ENCODE measurements at places on chromosomes 6 and 20.

- DNase-seq: no peak
Observed at GRCh38 chr20:51758978-51759544, 9.1 kb downstream of the ATP9A start.

DNA sequence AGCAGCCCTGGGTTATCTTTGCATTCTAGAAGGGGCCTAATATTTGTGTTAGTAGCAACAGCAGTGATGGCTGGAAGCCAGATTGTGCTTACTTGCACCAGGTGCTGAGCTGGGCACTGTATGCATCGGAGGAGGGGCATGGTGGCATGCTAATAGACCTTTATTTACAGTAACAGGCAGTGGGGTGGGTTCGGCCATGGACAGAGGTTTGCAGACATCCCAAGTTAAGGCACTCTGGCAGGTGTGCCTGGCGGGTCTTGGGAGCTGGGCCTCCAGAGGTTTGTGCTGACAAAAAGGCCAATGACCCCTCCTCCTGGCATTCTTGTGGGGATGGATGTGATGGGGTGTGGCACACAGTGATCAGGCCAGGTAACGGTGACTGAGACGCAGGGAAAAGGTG lies 39.0 kb upstream of the CD93 start:
- no peak for DNase-seq

DNA sequence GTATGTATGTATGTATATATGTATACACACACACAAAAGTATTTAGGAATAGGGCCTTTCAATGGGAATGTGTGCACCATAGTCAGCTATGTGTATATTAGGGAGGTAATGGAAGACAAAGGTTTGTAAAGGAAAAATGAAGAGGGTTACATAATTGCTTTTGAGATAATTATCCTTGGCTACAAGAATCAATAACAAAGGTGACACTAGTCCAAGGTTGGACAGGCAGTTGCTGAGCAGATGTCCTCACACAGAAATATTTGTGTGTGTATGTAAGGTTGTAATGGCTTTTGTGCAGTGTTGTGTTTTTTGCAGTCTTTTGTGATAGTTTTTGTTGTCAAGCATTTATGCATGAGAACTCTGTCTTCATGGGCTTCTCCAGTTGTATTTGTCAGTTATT lies 157.9 kb upstream of the MARCKS start:
- DNase-seq: no peak

- DNase-seq: no peak
Observed at GRCh38 chr6:134621858-134622257, 303.9 kb upstream of the SGK1 start.

- DNase-seq: no peak
Observed at GRCh38 chr6:134980846-134981245, 30.9 kb upstream of the ALDH8A1 start.

GRCh38 chr6:89542866-89543265 lies 95.7 kb downstream of the LYRM2 start:
- no peak for DNase-seq

GRCh38 chr20:38201356-38201755 lies 36.3 kb upstream of the TGM2 start:
- no peak for DNase-seq

GRCh38 chr6:36984581-36985416 lies 1.2 kb downstream of the MTCH1 start:
- DNase-seq: no peak

GRCh38 chr6:5504078-5504477 lies 242.8 kb downstream of the FARS2 start:
- DNase-seq: no peak

- DNase-seq: no peak
Observed at GRCh38 chr20:57849121-57849520, 139.3 kb upstream of the PMEPA1 start.

DNA sequence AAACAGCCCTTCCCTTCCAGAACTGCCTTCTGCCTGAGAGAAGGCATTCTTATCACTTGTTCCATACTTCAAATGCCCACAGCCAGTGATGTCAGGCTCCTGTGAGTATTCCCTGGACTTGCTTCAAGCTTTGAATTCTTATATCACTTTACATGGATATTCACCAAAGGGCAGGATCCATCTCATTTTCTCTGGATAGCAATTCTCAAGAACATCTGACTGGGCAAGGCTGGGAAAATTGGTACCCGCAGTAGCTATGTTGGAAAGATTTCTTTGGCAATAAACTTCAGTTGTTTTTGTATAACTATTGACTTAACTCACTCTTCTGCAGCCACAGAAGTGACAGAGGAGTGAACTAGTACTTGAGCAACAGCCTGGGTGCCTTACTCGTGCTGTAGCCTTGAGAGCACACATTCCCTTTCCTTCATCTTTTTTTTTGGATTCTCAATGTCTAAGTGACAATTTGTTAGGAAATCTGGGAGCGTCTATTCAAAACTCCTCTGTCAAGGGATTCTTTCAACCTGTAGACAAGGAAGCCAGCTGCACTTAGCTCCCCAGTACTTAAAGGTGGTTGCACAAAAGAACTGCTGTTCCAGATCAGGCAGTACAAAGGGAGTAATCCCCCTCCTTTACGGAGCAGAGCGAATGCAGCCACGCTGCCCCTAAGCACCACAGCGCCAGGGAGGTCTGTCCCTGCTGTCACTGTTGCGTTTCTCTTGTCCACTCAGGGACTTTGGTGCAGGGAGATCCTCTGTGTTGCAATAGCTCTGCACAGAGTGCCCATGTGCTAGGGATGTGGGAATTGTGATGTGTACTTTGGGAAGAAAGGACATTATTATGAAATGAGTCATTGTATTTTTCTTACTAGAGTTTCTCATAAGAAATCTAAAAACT lies 69.6 kb downstream of the JAG1 start:
- no peak for DNase-seq

- no peak for DNase-seq
Observed at GRCh38 chr6:36907781-36908180, 22.0 kb downstream of the C6orf89 start.

DNA sequence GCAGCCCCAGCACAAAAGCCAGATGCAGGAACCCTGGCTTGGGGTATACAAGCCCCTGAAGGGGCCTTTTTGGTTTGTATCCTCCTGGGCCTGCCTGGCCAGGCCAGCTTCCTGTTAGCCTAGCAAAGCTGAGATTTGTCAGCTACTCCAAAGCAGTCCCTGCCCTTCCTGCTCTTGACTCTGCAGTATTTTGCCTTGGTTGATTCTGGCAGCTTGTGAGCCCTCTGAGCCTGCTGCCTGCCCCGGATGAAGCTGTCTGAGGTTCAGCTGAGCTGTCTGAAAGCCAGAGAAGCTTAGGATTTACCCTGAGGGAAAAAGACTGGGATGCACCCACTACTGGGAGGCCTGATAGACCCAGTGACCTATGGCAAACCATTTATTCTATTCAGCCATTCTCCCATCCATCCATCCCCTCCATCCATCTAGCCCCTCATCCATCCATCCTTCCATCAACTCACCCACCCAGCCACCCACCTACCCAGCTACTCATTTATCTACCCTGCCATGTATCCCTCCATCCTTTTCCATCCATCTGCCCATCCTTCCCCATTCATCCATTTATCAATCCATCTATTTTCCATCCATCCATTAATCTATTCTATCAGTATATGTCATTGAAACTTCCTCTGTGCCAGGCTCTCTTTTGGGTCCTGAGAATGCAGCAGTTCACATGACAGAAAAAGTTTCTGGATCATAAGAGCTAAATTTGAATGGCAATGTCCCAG lies 307.5 kb downstream of the DHX35 start:
- no peak for DNase-seq

GRCh38 chr20:37919389-37920040 lies 16.6 kb downstream of the VSTM2L start:
- DNase-seq: no peak

GRCh38 chr20:59164686-59165391 lies 1.2 kb downstream of the ZNF831 start:
- DNase-seq: no peak

GRCh38 chr6:25250878-25251277 lies 28.3 kb upstream of the CARMIL1 start:
- no peak for DNase-seq

- no peak for DNase-seq
Observed at GRCh38 chr6:25816252-25816651, 15.6 kb downstream of the SLC17A1 start.

All from stimulated activated CD4-positive, alpha-beta T cell treated with anti-CD3 and anti-CD28 coated beads, Interleukin-1b, Interleukin-23, amount 100 ng/mL, for 1 hour (primary cell).